ENCODE measurements at places on chromosomes 16 and 17. TPM values are rescaled to one million over a fixed set of nuclear protein-coding genes. Genes with fewer than 3 reads are reported as not detected.

The ABCA5 gene
- 1.8 TPM for total RNA-seq

DNA sequence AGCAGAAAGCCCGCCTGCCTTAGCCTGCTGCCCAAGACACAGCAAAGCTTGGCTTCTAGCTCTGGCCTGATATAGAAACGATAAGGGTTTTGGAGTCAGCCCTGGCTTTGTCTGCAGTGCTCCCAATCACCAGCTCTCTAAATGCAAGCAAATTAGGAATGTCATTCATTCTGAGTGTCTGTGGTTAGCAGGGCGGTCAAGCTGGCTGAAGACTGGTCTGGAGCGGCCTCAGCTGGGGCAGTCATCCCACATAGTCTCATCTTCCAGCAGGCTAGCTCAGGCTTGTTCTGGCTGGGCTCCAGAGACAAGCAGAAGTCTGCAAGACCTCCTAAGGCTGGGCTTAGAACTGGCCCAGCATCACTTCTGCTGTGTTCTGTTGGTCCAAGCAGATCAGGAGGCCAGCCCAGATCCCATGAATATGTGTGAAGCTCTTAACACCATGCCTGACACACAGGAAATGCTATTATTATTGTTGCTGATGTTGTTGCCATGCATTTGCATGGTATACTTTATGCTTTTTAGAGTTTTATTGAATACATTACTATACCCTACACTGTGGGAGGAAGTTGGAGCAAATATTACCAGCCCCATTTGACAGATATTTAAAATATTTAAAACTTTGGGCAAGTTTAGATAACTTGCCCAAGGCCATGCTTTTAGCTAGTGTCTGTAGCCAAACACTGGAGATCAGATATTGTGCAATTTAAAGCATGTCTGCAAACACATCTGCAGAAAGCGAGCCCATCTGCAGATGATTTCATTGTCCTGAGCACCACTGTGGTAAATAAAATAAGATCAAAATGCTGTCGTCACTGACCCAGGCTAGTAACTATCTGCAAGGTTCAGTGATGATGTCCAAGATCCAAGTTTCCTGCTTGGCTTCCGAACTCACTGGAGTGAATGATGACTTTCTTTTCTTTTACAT lies 24.8 kb downstream of the TMC7 start:
- no peaks in the 10 kb centered on the region for H3K27me3 ChIP-seq
- H3K4me1 ChIP-seq, result peaks cover 12% of the 10 kb centered on the region
- no peak overlapping the region for H3K4me3 ChIP-seq
- peak overlapping the region; percentile 39 for H3K27ac ChIP-seq
- H3K36me3 ChIP-seq, result peaks cover 16% of the 10 kb centered on the region

The KRT13 gene
- not detected for total RNA-seq

The CCDC92B gene
- 14.6 TPM for total RNA-seq

The KRTAP4-5 gene
- not detected for total RNA-seq

All from WTC11 (cell line).